Activated naive CD4-positive, alpha-beta T cell treated with anti-CD3 and anti-CD28 coated beads, Interleukin-2, amount 50 U/mL, for 72 hours (primary cell): ENCODE measurements at places on chromosomes 16 and 17. TPM values are rescaled to one million over a fixed set of nuclear protein-coding genes. Genes with fewer than 3 reads are reported as not detected.

GRCh38 chr16:55710466-55710865 lies 54.7 kb downstream of the SLC6A2 start:
- DNase-seq: no peak

- no peak for DNase-seq
Measured at GRCh38 chr16:266258-267164, 9.2 kb downstream of the RGS11 start.

DNA sequence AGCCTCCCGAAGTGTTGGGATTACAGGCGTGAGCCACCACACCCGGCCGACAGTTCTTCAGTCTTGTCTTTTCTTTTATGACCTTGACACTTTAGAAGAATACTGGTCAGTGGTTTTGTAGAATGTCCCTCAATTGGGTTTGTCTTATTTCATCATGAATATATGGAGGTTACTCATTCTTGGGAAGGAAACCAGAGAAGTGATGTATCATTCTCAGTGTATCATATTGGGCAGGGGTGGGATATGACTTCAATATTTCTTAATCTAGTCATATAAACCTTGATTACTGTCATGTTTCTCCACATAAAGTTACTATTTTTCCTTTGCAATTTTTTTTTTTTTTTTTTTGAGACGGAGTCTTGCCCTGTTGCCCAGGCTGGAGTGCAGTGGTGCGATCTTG lies 36.9 kb downstream of the SNTB2 start:
- no peak for DNase-seq

- DNase-seq: no peak
Measured at GRCh38 chr16:69589434-69590269, 23.9 kb downstream of the NFAT5 start.

GRCh38 chr17:39325528-39326240 lies 75.7 kb downstream of the FBXL20 start:
- DNase-seq: no peak

GRCh38 chr16:67657017-67657608 lies 2.9 kb downstream of the ACD start:
- DNase-seq: no peak

GRCh38 chr16:81816351-81816750 lies 37.3 kb downstream of the PLCG2 start:
- no peak for DNase-seq

DNA sequence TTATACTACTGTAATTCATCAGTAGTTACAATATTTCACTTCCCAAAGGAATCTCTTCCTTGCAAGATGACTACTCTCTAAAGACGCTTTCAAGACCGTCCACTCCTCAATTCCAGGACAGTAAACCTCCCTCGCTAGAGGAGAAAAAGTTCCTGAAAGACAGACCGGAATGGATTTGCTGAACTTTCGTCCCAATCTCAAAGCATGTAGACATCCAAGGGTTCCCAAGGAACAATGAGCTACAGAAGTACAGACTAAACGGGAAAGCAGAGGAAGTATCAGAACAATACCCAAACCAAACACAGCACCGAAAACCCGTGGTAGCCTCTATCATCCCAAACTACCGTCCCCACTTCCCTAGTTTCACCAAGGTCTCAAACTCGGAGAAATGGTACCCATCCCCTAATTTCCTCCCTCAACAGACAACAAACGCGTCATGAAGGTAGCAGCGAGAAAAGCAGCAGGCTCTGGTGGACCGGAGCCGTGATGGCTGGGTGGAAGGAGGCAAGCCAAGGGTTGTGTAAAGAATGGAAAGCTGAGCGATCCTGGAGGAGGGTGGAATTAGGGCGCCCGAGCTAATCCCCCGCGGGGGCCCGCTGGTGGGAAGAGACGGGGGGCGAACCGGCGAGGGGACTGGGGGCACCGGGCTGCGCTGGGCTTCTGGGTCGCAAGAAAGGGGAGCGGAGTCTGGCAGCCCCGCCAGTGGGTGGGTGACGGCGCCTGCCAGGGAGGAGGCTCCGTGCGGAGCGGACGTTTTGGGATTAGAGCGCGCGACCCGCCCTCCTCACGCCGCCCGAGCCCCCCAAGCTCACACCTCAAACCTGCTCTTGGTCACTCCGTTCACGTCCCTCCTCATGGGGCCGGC lies 647 bp downstream of the FBXL20 start:
- DNase-seq: no peak

DNA sequence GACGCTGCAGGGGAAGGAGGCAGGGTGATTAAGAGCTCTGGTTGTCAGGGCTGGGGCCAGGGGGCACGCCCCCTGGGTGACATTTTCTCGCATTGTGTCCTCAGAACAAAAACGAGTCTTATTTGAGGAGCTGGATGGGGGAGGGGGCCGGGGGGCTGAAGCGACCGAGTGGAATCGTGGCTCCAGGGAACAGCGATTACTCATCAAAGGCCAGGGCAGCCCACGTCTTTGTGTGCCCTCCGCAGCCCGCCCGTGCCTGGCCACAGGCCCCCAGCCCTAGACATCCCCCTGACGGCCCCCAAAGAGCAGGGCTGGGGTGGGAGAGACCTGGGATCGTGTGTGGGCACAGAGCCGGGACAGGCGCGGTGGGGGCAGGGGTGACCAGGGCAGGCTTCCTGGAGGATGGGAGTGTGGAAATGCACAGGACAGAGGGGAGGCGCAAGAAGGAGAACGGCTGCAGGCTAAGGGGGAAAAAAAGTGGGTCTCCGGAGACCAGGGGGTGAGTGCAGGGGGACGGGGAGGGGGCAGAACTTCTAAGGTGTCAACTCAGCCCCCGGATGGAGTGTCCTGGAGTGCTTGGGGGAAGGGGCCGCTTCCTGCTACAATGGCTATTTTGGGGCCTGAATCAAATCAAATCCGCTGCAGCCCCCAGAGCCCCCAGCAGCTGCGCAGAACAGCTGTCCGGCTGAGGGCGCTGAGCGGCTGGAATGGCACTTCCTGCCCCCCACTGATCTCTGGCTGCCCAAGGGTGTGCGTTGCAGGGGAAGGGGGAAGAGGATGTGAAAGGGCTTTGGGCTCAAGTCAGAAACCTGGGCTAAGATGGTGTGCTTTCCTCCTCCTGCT lies 24.0 kb upstream of the PHB1 start:
- no peak for DNase-seq

DNA sequence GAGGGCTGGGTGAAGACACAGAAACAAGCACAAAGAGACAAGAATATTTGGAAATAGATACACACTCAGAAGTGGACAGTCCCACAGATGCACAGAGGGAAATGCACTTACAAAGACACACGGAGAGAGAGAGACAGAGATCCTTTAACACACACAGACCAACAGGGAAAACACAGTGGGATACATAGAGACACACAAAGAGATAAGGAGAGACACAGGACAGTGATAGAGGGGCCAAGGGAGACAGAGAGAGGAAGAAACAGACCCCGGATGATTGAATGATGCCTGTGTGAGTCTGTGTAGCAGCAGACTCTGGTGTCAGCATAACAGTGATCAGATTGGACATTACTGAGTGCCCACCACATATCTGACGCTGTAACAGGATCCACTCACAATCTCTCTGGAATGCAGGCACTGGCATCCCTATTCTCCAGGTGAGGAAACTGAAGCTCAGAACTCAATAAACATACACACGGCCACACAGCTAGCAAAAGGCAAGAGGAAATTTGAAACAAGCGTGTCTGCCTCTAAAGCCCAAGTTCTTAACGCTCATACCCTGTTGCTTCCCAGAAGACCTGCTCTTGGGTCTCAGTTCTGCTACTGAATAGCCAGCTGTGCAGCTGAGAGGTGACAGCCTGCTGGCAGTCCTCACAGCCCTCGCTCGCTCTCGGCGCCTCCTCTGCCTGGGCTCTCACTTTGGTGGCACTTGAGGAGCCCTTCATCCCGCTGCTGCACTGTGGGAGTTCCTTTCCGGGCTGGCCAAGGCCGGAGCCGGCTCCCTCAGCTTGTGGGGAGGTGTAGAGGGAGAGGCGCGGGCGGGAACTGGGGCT lies 186.3 kb upstream of the NLRP1 start:
- DNase-seq: no peak

DNA sequence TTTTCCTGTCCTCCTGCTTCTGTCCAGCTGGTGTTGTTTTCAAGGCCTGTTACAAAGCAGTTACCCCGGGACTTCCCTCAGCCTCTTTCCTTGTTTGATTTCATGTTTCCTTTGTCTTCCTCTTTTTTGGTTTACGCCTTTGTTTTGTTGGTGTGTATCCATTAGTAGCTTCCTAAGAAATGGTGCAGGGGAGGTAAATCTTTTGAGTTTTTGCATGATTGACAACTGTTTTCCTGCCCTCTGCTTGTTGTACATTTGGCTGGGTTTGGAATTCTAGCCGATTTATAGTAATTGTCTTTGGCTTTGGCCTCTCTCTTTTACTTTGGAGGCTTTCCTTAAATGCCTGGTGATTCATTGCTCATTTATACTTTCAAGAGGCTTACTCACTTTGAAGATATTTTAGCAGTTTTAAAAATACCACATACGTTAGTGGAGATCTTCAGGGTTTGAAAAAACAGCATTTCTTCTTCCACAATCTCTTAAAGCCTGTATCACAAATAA lies 32.8 kb downstream of the DNAH2 start:
- DNase-seq: no peak

DNA sequence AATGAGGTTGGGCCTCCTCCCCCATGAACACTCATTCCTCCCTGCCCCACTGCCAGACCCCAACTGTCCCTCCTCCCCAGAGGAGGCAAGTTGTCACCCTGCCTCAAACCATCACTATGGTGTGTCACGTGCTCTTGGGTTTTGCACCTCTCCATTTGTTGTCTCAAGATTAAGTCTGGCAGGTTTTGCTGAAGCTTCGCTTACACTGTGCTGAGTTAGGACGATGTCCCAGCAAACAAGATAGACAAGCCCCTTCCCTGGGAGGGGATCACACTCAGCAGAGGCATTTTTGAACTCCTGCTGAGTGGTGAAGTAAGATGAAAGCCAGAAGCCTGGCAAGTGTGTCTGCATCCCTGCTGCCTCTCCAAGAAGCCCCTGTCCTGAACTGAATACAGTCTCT lies 78.3 kb downstream of the CBLN1 start:
- no peak for DNase-seq

DNA sequence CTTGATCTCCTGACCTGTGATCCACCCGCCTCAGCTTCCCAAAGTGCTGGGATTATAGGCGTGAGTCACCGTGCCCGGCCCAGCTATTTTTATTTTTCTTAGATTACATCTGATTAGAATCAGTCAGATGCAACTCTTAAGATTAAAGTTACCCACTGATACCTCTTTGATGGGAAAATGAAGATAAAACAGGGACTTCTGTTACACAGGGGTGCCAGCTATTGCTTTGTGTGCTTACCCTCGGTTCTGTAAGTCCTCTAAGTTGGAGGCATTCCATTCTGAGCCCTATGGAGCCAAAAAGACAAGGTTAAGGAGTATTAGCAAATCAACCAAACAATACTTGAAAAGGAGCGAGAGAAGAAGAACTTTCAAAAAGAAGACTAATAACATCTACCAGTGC lies 32.6 kb upstream of the CORO6 start:
- DNase-seq: no peak

GRCh38 chr16:87829622-87829980 lies 39.7 kb downstream of the SLC7A5 start:
- DNase-seq: no peak

- DNase-seq: peak; percentile 71
Measured at GRCh38 chr17:58531661-58532554, 17.5 kb upstream of the MTMR4 start.

Gene KLHL10
- total RNA-seq: 0.14 TPM

Gene NPEPPS
- 134 TPM for total RNA-seq

Gene VASN
- total RNA-seq: not detected

Gene SLC6A2
- total RNA-seq: not detected

Gene ST6GALNAC1
- total RNA-seq: 1.0 TPM

Gene ZNF747
- 4.5 TPM for total RNA-seq

Gene C17orf107
- total RNA-seq: 0.59 TPM

Gene PRR35
- total RNA-seq: not detected

Gene KRT39
- total RNA-seq: not detected

Gene TUBG1
- total RNA-seq: 56.3 TPM

Gene MYH1
- not detected for total RNA-seq

Gene CLEC19A
- not detected for total RNA-seq
